Left colon (tissue), 2 donors: ENCODE measurements at places on chromosomes 1 and 21. TPM values are rescaled to one million over a fixed set of nuclear protein-coding genes. Genes with fewer than 3 reads are reported as not detected.

DNA sequence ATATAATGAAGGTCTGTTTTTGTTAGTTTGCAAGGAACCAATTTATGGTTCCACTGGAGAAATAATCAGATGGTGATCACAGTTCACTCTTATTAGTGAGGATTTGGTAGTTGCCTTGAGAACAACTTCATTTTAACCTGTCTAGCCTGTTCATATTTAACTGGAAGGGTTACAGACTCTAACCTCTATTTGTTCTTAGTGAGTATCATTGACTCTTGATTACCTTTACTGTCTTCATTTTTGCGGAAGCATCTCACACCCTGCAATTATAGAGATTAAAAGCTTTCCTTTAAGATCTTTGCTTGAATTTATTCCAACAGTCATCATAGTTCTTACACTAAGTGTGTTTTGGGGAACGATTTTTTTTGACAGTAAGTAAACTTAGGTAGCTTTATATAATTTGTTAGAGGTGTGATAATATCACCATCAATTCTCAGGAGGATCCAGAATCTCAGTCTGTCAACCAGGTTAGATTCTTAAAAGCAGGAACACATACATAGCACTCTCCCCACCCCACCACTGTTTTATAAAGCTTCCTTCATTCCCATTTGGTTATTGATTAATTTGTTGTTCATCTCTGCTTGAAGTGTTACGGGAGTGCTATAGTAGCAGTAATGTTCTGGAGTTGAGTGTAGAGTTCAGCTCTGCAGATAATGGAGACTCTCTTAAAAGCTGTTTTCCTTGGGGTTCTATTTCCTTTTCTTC, 30.1 kb downstream of the B3GALT2 start:
- no peak for DNase-seq

DNA sequence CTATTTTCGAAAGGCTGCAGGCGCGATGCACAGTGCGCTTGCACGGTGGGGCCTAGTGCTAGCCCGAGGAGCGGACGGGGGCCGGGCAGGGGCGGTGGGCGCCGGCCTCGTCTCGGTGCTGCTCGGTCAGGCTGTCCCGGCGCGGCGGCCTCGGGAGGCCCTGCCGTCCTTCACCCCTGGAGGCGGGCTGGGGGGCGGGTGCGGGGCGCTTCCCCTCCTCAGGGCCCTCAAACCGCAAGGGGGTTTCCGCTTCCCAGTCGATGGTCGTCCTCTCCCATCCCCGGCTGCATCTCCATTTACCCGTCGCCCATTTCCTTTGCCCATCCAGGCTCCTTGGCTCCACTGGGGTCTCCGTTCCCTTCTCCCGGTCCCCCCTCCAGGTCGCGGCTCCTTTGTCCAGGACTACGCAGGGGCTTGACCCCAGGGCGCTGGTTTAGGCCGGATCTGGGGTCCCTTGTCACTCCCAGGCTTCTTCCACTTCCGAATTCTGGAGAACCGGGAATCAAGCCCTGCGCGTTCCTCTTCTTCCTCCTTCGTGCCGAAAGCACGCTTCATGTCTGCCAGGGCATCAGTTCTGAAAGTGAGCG, 196.3 kb upstream of the LMO4 start:
- DNase-seq: no peak

- no peak for DNase-seq
These were observed 181.3 kb downstream of the ETS2 start for GRCh38 chr21:38986806-38987632.

DNA sequence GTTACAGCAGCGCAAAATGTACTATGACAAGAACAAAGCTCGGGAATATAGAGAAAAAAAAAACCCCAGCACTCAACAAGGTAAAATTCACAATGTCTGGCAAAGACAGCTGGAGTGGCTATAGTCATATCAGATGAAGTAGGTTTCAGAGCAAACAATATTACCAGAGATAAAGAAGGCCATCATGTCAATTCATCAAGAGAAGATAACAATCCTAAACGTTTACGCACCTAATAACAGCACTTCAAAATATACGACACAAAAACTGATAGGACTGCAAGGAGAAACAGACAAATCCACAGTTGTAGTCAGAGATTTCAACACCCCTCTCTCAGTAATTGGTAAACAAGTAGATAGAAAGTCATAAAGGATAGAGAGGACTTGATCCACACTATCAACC, 455.2 kb downstream of the PTPRU start:
- DNase-seq: no peak

GRCh38 chr1:53274026-53274425, 35.7 kb upstream of the MAGOH start:
- no peak for DNase-seq

Gene CR1L
- total RNA-seq: 0.34 TPM

Gene NBPF4
- 0.53 TPM for total RNA-seq

GRCh38 chr1:117555806-117556205, 50.0 kb upstream of the TENT5C start:
- DNase-seq: no peak

DNA sequence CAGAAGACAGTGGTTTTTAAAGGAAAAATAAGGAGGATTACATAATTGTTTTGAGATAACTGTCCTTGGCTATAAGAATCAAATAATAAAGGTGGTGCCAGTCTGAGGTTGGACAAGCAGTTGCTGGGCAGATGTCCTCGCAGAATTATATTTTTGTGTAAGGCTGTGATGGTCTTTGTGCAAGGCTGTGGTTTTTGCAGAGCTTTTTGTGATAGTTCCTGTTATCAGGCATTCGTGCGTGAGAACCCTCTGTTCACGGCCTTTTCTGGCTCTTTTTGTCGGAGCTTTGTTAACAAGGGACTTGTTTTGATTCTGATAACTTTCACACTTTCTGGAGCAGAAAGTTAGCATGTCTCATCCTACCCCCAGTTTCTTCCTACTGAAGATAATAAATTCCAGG, 33.4 kb downstream of the SH3BP5L start:
- no peak for DNase-seq

- no peak for DNase-seq
These were observed 40.8 kb upstream of the MYOCOS start for GRCh38 chr1:171581226-171581625.

Gene MANEAL
- total RNA-seq: 7.6 TPM

Gene KRTAP10-6
- not detected for total RNA-seq

Gene MYBPH
- not detected for total RNA-seq

DNA sequence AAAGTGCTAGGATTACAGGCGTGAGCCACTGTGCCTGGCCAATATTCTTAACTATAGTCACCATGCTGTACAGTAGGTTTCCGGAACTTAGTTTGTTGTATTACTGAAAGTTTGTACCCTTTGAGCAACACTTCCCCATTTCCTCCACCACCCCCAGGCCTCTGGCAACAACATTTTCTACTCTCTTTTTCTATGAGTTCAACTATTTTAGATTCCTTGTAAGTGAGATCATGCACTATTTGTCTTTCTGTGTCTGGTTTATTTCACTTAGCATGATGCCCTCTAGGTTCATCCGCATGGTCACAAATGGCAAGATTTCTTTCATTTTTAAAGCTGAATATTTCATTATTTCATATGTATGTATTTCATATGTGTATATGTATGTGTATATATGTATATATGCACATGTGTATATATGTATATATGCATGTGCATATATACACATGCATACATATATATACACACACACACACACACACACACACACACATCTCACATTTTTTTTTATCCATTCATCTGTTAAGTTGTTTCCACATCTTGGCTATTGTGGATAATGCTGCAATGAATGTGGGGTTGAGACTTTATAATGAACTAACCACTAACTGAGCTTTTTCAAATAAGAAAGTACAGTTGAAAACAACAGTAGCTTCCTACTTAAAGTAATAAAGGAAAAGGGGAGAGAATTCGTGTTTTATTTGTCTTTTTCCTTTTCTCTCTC, 256.8 kb upstream of the C1orf105 start:
- DNase-seq: no peak

GRCh38 chr21:16709866-16710550, 802.8 kb upstream of the CXADR start:
- DNase-seq: no peak

Gene ASPM
- total RNA-seq: 6.4 TPM

Gene TNFRSF1B
- 18.6 TPM for total RNA-seq

Gene PDE4B
- total RNA-seq: 4.2 TPM

Gene CFAP45
- total RNA-seq: 0.31 TPM

Gene ADGRL2
- total RNA-seq: 7.2 TPM

Gene METTL25B
- 47.9 TPM for total RNA-seq

DNA sequence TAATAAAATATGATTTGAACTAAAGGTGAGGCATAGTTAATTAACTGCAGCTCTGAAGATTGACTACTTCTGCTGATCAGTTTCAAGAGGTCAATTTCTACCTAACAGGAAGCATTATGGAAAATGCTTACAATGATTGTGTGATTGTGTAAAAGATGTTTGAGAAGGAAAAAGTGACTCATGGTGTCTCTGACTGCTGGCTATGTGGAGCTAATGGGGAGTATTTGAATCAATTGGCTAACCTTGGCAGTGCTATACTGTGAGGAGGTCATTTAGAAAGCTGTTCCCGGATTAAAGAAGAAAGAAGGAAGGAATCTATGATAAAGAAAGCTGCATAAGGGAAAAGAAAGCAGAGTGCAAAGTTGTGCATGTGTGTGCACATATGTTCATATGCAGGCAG, 376.5 kb downstream of the ADGRL2 start:
- DNase-seq: no peak

Gene NOS1AP
- total RNA-seq: 11.3 TPM

Gene RASSF5
- 3.3 TPM for total RNA-seq

Gene SYCP1
- not detected for total RNA-seq

Gene TPRG1L
- total RNA-seq: 88.5 TPM

Gene HSPA6
- 1.4 TPM for total RNA-seq

Gene FCRL2
- total RNA-seq: 1.2 TPM

- DNase-seq: no peak
These were observed 100.4 kb downstream of the FAF1 start for GRCh38 chr1:50859657-50860056.

- DNase-seq: peak; percentile 77
These were observed at the start of gene NPL for GRCh38 chr1:182789138-182790076. Gene NPL, plus strand, starts transcription at chr1:182789773. Its CDS starts 4,599 bp downstream, at chr1:182794372.

DNA sequence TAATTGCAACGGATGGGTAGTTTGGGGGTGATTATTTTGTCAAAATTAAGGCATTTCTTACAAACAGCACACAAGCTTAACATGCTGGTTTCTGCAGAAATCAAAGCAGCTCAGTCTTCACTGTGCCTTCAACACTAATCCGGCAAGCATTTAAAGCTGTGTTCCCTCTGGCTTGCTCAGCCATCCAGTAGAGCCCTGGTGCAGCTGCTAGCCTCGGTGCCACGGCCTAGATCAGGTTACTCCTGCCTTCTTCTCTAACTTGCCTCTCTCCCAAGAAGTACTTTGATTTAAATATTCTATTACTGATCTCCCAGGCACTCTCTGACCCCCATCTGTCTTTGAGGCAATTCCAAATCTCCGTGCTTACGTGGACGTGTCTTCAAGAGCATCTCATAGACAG, 85.6 kb downstream of the GREM2 start:
- DNase-seq: no peak

GRCh38 chr21:31987696-31988095, 114.9 kb downstream of the HUNK start:
- DNase-seq: peak; percentile 59

Gene CD55
- 44.0 TPM for total RNA-seq

DNA sequence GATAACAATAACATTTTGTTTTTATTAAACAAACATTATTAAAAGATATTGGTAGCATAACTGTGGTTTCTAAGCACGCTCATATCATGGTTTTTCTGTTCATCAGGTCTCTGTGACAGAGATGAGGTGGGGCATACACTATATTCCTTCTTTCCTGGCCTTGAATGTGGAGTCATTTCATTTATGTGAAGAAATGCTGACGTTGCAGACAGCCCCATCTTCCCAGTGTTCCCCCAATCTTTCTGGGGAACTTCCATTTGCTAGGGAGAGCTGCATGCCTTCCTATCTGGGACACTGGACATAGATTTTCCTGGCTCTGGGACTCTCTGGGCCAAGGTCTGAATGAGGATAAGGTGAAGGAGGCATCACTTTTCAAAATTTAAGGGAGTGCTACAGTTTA, 30.4 kb downstream of the PIGM start:
- no peak for DNase-seq

- no peak for DNase-seq
These were observed 57.0 kb downstream of the DISP3 start for GRCh38 chr1:11535761-11536572.

DNA sequence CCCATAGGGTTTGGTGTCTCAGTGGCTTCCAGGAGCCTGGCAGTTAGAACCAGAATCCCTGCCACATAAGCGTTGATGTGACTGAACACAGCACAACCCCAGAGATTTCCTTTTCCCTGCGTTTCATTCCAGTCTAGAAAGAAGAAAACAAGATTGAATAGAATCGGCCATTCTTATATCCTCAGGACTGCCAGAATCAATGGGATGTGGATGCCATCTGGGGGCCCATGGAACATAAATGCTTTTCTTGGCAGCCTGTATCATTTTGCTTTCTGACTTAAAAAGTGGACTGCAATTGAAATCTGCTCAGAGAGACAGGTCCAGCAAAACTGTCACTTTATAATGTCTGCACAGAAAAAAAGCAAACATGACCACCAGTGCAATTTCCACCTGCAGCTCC, 80.3 kb downstream of the DISC1 start:
- no peak for DNase-seq

DNA sequence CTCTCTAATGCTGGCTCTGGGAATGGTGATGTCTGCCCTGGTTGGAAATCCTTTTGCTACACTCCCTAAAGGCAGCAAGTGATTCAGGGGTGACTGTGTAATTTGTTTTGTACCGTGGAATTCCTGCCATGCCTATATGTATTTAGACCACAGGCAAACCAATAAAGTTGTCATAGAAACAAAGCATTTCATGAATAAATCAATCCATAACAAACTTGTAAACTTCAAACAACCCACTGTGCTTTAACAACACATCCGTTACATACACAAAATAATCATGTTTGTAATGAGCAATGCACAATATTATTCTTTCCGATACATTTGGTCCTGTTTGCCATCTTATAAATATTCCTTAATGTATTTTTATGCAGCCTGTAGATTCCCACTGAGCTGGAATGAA, 330.3 kb upstream of the SNX7 start:
- DNase-seq: no peak

DNA sequence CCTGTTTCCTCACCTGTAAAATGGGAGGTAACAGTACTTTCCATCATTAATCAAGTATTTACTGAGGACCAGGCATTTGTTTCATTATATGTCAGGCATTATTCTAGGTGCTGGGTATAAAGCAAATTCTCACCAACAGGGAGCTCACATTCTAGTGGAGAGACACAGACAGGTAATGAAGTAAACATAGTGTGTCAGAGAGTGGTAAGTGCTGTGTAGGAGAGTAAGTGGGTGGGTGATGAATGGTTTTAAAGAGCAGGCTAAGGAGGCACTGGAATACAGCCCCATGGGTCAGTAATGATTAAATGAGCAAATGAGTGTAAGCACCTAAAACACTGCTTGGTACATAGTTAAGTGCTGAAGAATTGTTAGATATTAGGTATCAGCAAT, 60.4 kb downstream of the DNTTIP2 start:
- DNase-seq: no peak

- DNase-seq: no peak
These were observed 3.0 kb downstream of the YARS1 start for GRCh38 chr1:32813941-32814739.

Gene PLCH2
- 3.6 TPM for total RNA-seq

GRCh38 chr1:151175863-151176262, at the start of gene TMOD4:
Gene TMOD4, minus strand, starts transcription at chr1:151175981. Its CDS starts 1,106 bp downstream, at chr1:151174875.
- no peak for DNase-seq

GRCh38 chr21:38671773-38672172, 134.0 kb upstream of the ETS2 start:
- DNase-seq: no peak

Gene FAM43B
- 0.39 TPM for total RNA-seq

GRCh38 chr1:65075123-65075976, 72.7 kb upstream of the AK4 start:
- peak; percentile 54 for DNase-seq

Gene EPHA2
- total RNA-seq: 44.3 TPM
